ENCODE measurements at places on chromosomes 7 and 10.

DNA sequence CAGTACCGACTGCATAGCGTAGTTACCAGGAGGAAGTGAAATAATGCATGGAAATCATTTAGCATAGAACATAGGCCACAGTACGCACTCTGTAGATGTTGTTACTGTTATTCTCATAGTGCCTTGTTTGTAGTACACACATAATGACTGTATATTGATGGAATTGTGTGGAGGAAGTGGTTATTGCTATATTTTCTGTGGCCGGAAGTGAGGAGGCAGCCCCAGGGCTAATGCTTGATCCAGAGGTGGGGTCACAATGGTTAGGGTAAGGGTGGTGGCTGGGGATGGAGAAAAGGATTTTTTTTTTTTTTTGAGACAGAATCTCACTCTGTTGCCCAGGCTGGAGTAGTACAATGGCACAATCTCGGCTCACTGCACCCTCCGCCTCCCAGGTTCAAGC, 4.5 kb upstream of the MGAM start:
- DNase-seq, result no peak

- no peak for DNase-seq
These were observed 122.6 kb upstream of the LSM8 start for GRCh38 chr7:118061386-118061785.

DNA sequence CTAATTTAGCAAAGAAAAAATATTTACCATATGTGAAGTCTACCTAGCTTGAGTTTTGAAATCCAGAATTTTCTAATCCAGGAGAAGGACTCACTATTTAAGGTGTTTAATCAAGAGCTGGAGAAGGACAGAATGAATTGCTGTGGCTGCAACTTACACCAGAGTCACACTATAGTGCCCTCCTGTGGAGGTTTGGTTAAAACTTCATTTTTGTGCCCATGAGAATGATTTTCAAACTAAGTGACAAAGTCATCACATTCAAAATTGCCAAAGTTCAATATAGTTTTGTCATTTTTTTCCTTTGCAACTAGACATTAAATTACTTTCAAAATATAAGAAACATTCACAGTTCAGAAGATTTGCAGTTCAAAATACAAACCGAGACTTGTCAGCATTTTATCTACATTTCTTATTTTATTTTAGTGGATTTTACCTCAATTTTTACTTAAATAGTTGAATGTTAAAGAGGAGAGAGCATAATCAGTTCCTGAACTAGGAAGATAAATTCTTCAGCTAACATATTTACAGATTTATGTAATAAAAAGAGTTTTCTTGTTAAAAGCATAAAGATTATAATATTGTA, 70.7 kb downstream of the CABCOCO1 start:
- DNase-seq, result peak; percentile 49

DNA sequence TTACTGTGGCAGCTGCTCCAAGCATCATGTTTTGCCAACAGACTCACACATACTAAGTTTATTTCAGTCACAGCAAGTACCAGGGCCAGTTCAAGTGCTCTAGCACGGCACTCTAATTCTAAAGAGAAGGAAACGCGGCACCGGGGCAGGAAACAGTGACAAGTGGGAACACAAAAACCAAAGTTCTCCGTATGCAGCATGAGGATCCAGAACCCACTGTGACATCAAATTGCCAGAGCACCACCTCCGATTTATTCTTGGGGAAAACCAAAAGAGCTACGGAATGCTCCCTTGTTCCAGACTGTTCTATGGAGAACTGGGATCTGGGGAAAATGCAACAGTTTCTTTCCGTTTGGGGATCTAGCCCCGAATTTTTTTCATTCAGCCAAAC, 448 bp upstream of the PTER start:
- no peak for DNase-seq

DNA sequence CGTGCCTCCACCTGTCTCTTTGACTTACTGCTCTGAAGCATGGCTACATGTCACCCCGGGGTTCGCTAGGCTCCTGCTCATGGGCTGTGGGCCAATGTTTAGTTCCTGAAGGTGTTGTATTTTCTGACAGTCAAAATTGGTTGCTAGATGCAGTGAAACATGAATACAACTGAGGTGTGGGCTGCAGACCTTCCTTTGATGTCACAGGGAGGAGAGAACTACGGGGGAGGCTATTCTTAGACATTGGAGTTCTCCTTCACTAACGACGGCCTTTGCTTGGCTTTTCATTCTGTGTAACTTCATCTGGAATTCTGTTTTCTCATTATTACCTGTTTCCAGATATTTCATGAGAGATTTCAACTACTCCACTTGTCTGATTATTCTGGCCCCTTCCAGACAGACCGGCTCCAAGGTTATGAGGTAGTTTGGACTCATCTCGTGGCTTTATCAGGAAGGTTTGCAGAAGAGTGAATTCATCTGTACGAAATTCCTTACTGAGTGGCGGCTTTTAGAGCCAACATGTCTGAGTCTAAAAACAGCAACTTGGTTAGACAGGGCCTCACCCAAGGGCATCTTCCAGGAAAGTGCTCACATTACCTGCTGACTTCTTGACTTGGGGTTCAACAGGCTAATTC, 774.7 kb downstream of the SUGCT start:
- DNase-seq, result no peak

- peak; percentile 49 for DNase-seq
These were observed 6.4 kb upstream of the GPR22 start for GRCh38 chr7:107463139-107464078.

GRCh38 chr10:97648562-97649404, 8.3 kb downstream of the PI4K2A start:
- DNase-seq, result no peak

- DNase-seq, result no peak
These were observed 91.4 kb upstream of the CAV2 start for GRCh38 chr7:116408166-116408565.

- peak; percentile 51 for DNase-seq
These were observed 3.4 kb upstream of the ARHGAP22 start for GRCh38 chr10:48608279-48608681.

- peak; percentile 90 for DNase-seq
These were observed 196.0 kb downstream of the RNLS start for GRCh38 chr10:88386821-88387773.

Measured in DND-41 (cell line).